ENCODE measurements at places on chromosomes 5 and 9.

DNA sequence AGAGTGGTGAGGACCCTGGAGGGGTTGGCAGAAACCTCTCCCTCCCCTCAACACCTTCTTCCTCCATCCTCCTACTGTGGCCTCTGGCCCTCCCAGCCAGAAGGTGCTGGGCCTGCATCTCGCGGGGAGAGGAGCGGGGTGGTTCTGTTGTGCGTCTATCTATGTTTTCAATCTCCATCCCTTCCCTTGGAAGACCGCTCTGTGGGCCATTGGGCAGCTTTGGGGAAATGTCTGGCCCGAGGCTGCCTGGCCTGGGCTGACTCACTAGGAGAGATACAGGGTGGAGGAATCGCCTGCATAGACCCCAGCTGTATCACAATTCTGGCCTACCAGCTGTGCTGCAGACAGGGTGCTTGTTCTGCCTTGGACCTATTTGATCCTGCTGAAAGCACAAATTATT, 48.4 kb upstream of the DAB2IP start:
- DNase-seq = no peak

DNA sequence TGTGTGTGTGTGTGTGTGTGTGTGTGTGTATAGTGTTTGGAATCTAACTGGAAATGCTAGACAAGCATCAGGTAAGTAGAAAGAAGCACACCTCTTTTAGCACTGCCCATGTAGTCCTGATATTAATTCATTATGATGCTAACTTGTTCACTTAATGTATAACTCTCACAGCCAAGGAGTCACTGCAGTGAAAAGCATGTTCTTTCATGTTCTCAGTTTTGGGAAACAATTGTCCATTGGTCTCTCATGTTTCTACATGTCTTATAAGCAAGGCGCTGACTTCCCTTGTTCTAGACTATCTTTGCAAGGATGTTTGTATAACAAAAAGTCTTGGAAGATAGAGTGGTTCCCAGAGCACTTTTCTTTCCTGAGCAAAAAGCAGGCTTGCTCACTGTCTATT, 148.8 kb upstream of the TNPO1 start:
- no peak for DNase-seq

DNA sequence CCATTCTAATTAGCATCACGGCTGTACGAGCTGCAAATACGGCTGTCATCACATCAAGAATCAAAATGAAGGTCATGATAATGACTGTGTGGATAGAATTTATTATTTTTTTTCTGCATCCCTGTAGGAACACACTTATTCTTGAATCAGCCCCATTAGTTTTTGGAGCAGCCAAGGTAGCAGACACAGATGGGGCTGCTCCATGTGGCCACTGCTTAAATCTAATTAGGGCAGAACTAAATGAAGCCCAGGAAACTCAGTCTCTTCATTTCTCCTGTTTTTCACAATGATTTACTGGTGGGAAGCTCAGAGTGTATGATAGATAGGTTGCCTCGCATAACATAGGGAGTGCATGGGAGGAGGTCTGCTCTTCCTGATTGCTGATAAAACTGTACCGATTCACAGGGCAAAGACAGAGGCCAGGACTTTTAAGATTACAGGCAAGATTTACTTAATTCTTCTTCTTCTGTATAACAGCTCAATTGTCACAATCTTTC, 275.5 kb downstream of the GLIS3 start:
- no peak for DNase-seq

GRCh38 chr9:1979741-1980367, 35.3 kb upstream of the SMARCA2 start:
- no peak for DNase-seq

DNA sequence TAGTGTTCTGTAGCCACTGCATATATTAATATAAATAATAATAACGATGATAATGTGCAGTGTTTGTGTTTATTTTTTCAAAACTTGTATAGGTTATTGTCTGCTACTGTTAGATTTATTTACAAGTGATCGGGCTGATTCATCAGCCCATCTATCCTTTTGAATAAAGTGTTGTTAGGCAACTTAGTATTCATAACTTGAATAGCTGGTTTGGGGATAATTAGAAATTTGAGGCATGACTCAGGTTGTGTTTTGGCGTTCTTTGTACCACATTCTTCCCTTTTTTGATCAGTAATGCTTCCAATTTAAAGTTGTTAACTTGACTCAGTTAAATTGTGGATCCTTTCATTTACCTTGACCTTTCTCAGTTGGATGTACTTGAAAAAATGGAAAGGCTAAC, 69.7 kb downstream of the FOCAD start:
- no peak for DNase-seq

DNA sequence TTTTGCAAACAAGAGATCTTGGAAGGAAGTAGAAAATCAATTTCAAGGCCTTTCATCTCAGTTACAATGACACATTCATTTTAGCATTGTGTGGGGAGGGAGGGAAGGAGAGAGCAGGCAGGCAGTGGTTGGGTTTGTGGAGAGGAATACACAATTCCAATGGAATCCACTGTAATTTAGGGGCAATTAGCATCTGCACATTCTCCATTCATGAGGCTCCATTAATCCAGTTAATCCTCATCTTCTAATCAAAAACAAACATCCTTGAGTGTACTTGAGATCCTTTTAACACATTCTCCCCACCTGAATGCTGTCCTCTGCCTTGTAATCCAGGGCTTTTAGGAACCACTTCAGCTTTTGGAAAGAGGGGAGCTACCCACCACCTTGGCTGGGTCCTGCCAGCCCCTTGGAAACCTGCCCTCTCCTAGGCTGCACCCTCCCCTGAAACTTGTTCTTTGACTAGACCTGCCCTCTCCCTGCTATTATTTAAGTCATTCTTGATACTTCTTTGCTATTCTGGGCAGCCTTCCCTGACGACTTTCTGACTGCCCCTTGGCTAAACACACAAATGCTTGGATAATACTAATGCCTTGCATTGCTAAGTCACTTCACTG, 271.2 kb downstream of the SLIT3 start:
- DNase-seq = no peak

- DNase-seq = no peak
Measured at GRCh38 chr5:151739939-151740335, 18.5 kb downstream of the ATOX1 start.

DNA sequence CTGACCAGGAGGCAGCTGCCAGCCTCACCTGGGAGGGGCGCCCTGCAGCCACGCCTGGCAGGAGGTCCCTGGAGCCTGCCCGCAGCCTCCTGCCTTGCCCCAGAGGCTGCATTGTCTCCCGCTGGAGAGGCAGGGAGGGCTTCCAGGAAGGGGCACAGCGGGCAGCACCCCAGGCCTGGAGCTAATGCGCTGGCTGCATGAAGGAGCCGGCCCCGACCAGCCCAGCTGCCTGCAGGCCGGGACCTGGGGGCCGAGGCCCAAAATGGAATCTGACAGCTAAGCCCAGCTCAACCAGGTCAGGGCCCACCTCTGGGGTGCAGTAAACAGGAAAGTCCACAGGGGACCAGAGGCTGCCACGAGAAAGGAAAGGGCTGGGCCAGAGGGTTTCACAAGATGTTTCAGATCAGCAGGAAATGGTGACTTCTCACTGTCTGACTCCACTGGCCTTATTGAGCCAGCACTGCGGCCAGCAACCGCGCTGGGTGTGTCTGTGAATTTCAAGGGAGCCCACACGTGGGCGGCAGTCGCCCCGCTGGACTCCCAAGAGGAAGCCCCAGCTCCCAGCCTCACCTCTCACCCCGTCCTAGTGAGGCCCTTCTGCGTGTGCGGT, 18.6 kb upstream of the NOTCH1 start:
- no peak for DNase-seq

GRCh38 chr5:7755958-7756357, 95.0 kb downstream of the CFAP90 start:
- DNase-seq = no peak

- DNase-seq = no peak
Measured at GRCh38 chr5:60810438-60811085, 33.5 kb downstream of the ELOVL7 start.

GRCh38 chr9:69564557-69564956, 107.6 kb downstream of the APBA1 start:
- DNase-seq = no peak

- DNase-seq = no peak
Measured at GRCh38 chr5:10377081-10377480, 23.6 kb downstream of the MARCHF6 start.

- DNase-seq = no peak
Measured at GRCh38 chr5:178651046-178651810, 24.4 kb upstream of the CLK4 start.

DNA sequence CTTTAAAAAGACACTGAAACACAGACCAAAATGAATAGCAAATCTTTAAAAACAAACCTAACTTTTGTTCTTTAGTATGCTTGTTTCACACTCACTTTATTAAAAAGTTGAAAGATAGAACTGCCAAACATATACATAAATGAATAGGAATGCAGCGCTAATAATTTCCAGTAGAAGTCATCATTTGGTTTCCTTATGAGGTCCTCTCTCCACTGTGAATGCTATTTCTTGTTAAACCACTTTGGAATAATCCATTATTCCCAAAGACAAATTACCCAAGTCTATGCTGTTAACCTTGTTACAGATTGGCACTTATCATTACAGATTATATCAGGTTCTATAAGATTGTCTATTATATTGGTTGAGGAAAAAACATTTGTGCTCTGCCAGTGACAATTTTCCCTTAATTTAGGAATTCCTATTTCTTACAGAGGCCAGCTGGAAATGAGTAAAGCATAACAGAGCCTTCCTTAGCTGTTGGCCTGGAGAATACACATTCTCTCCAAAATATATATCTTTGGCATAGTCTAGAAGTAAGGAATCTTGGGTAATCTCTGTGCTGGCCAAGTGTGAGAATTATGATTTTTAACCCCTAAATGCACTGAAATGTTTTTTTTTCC, 29.3 kb upstream of the MINAR2 start:
- DNase-seq = no peak

DNA sequence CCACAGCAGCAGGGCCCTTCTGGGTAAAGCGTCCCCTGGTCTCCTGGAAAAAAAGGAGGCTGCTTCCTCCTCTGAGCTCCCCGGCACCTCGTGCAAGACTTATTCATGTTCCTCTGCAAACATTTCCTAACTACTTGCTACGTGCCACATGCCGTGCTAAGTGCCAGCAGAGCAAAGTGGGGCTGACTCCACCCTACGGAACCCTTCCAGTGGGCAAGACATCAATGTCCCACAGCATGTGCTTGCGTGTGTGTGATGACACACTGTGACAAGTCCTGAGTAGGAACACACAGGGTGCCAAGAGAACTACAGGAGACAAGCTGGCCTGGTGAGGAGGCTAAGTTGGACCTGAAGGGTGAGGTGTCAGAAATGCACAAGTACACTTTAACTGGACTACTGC, 57.4 kb downstream of the SEMA4D start:
- DNase-seq = no peak

GRCh38 chr5:7916171-7916804, 47.3 kb downstream of the MTRR start:
- no peak for DNase-seq

- DNase-seq = no peak
Measured at GRCh38 chr5:63055421-63055820, 476.8 kb downstream of the LRRC70 start.

DNA sequence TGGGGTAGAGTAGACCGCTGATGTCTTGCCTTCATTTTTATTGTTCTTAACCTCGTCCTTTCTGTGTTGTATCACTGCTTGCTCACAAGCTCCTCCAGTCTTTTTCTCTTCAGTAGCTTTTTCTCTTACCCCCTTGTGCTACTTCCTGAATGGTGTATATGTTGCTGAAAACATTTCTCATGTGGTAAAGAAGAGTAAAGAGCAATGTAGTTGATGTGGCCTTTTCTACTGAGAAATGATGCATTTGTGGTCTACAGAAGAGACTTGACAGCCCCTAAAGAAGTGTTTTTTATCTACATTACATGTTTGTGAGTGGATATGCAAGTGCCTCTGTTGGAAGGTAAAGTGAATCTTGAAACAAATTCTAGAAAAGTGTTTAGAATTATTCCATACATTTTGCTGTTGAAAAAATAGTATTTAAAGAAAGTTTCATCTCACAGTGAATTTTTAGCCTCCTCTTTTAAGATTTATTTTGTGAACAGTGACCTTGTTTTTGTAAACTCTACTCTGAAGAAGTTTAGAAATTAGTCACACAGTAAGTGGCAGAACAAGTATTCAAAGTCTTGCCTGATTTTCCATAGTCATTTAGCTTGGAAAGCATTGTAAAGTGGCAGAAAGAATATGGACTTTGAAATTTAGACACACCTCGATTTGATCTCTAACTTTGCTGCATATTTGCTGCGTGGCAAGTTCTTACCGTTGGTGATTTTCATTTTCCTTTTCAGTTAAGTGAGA, 17.4 kb downstream of the CDC42SE2 start:
- no peak for DNase-seq

- no peak for DNase-seq
Measured at GRCh38 chr9:131290036-131290766, 678 bp downstream of the PLPP7 start.

DNA sequence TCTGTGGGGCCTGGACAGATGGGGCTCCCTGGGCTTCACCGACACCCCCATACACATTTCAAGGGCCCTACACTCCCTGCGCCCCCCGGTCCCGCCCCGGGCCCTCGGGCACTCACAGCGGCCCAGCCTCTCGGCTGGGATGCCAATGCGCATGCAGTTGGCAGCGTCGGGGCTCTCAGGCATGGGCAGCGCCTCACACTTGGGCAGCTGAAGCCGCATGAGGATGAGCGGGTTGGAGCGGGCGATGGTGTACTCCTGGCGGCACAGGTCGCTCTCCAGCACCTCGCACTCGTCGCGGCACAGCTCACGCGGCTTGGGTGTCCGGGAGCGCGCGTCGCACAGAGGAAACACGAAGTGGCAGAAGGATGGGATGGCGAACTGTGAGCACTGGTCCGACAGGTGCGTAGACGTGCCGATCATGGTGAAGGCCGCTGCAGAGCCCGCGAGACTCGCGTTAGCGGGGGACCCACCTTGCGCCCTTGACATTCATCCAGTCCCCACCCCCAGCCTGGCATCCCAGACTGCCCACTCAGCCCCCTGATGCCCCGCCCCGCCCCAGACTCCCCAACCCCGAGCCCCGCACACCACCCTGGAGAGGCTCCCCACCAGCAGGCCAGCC, 216.9 kb downstream of the ROR2 start:
- no peak for DNase-seq

DNA sequence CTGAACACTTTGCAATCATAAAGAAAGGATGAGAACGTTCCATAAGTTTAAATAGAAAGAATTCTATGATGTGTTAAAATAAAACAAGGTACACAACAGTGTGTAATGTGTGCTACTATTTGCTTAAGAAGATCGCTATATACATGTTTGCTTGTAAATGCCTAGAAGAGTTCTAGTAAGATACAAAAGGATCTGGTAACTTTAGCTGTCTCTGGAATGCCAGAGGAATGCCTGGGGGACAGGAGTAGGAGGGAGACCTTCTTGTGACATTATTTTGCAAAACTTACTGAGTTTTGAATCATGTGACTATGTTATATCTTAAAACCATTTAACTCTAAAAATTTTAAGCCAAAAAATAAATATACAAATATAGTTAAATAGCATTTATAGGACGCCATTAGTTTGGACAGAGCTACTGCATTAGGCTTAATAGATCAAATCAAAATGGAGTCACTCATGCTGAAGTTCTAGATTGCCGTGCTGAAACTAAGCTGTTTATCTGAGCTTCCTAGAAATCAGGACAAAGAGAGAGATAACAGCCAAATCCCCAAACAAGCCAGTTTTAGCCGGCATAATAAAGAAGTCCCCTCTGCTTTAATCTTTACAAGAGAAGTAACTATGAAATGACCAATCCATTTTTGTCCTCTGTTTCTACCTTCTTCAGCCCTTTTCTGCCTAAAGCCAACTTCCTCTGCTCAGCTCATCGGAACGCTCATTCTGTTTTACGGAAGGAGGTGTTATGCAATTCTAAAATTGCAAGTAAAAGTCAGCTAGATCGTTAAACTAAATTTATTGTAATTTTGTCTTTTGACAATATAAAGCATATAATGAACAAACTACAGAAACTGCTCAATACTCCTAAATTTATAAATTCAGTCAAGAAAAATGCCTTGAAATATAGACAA, 44.8 kb downstream of the LIX1 start:
- no peak for DNase-seq
